Fibroblast of skin of right quadriceps (primary cell): ENCODE measurements at places on chromosomes 5 and 9.

DNA sequence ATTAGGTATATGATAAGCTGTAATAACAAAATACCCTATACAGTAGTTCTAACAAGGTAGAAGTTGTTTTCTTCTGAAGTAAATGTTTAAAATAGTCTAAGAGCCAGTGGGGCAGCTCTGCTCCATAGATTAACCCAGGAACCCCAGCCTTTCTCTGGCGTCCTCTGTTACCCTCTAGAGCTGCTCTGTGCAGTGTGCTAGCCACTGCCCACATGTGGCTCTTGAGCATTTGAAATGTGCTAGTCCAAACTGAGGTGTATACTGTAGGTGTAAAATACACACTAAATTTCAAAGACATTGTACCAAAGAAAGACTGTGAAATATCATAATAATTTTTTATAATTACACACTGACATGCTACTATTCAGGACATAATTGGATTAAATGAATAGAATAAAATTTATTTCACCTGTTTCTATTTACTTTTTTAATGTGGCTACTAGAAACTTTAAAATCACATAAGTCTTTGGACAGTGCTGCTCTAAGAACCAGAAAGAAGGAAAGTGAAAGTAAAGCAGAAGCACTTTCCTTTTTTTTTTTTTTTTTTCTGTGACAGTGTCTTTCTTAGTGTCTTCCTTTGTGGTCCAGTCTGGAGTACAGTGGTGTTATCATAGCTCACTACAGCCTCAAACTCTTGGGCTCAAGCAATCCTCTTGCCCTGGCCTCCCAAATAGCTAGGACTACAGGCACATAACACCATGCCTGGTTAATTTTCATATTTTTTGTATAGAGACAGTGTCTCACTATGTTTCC, 39.3 kb downstream of the RAI14 start:
- DNase-seq: no peak

- no peak for DNase-seq
Observed at GRCh38 chr5:65213921-65214525, 267.7 kb downstream of the ADAMTS6 start.

GRCh38 chr9:108783731-108784495, 71.9 kb downstream of the ACTL7B start:
- no peak for DNase-seq

GRCh38 chr5:16957304-16958196, 21.5 kb upstream of the MYO10 start:
- peak; percentile 98 for DNase-seq

DNA sequence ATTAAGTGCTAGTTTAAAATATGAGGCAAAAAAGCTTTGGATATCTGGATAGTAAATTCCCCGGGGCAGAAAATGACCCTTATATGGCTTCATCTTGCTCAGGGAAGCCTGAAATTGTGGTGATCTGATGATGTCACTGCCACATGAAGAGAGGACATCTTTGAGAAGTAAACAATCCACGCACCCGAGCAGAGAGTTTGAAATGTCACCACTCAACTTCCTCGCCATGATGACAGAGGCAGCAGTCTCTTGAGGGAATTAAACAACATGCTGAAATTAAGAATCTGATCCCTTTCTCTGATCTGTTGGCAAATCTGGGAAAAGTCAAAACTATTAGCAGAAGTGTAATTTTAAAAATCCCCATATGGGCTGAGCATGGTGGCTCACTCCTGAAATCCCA, 110.0 kb downstream of the TLE1 start:
- DNase-seq: no peak

GRCh38 chr5:105688227-105688792, 1982.4 kb downstream of the EFNA5 start:
- no peak for DNase-seq

DNA sequence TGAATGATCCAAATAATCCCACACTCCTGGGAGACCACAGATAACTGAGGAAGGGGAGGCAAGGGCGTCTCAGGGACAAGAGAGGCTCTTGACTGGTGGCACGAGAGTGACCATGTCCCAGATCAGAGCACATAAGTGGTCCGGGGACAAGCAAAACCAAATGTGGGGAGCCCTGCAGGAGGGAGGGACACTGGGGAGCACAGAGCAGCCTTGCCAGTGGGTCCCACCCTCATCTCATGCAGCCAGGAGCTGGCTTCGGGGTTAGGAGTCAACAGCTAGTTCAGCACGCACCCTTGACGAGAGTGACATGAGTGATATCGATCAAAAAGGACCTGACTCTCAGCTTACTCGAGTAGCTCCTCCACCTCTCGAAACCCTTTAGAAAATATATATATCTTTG, 16.5 kb upstream of the UBE2QL1 start:
- DNase-seq: no peak

GRCh38 chr5:115418788-115419187, 122.3 kb upstream of the CCDC112 start:
- no peak for DNase-seq

DNA sequence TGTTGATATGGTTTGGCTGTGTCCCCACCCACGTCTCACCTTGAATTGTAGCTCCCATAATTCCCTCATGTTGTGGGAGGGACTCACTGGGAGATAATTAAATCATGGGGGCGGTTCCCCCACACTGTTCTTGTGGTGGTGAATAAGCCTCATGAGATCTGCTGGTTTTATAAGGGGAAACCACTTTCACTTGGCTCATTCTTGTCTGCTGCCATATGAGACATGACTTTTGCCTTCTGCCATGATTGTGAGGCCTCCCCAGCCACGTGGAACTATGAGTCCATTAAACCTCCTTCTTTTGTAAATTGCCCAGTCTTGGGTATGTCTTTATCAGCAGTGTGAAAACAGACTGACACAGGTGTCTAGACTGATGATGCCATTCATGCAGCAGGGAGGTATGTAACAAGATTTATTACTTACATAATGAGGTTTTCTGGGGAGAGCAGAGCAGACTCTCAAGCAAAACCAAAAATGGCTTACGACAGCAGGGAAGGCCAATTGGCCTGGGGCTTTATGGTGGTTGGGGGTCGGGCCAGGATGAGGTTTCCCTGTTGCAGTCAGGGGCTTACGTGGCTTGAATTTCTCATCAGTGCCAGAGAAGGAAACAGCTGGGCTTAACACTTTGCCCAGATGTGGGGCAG, 9.5 kb upstream of the COMMD10 start:
- DNase-seq: no peak

DNA sequence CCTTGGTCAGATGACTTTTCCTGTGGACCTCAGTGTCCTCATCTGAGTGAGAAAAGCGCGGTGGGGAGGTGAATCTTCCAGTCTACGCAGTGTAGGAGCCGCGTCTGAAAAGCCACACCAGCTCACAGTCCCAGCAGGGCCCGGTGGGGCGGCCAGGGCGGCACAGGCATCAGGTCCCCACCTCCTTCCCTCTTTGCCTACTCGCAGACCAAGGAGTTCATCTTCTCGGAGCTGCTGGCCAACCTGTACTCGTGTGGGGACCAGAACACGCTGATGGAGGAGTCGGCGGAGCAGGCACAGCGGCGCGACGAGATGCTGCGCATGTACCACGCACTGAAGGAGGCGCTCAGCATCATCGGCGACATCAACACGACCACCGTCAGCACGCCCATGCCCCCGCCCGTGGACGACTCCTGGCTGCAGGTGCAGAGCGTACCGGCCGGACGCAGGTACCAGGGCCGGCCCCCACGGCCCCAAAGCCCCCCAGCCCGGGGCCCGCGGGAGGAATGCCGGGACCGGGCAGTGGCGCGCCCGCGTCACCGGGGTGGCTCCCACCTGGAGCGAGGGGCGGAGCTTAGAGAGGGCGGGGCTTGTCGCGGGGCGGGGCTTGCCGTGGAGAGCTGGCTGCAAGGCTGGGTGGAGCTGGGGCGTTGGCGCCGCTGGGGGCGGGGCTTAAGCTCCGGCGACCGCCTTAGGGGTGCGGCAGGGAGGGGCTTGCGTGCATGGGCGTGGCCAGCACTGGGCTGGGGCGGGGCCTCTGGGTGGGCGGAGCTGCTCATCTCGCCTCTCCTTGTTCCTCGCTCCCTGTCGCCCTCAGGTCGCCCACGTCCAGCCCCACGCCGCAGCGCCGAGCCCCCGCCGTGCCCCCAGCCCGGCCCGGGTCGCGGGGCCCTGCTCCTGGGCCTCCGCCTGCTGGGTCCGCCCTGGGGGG, 25.6 kb downstream of the GOLGA2 start:
- DNase-seq: peak; percentile 67

DNA sequence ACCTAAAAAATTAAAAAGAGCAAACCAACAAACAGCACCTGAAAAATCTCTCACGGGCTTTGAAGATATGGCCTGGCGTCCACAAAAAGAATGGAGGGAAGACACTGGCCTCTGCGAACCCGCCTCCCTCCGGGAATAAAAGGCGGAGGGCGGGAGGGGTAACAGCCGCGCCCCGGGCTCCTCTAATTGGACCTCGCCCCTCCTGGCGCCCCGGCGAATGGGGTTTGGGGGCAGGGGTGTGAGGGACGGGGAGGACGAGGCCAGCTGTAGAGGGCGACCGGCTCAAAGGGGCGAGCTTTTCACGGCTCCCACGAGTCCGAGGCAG, 753 bp downstream of the FANCC start:
- peak; percentile 78 for DNase-seq

GRCh38 chr5:1436036-1436435, 9.2 kb downstream of the SLC6A3 start:
- DNase-seq: no peak
